ENCODE measurements at places on chromosomes 1 and 21. TPM values are rescaled to one million over a fixed set of nuclear protein-coding genes. Genes with fewer than 3 reads are reported as not detected.

The GNG4 gene
- total RNA-seq, result 3.5 TPM

DNA sequence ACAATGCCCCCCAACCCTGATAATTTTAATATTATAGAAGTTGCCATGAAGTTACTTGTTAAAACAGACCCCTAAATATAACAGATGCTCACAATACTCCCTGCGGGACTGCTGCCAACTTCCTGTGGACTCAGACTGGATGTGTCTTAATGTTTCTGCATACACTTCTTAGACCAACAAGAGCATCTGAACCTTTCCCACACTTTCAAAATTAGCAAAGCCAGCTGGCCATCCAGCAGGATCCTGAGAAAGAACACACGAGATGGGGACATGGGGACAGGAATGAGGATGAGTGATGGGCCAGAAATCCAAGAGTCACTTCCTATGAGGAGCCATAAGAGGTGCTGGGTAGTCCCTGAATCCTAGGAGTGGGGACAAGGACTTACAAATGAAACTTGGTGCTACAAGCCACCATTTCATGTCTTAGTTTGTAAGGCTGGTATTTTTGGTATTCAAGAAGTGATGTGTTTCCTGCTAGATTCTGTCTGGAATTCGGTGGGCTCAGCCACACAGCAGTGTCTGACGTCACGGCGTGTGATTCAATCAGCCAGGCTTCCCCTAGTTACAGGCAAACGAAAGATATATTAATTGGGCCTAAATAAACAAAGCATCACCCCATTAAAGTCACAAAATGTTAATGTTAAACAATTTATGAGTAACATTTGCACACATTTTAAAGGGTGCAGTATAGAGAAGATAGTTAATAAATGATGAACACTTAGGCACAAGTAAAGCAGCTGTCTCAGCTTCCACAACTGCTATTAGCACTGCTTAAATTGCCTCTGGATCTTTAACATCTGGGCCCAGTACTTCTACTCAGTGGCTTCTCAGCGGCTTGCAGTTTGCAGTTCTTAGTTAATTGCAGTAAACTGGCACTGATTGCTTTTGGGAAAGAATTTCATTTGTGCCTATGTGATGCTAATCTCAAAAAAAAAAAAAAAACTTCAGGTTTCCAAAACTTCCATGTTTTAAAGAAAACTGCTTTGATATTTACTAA lies 41.2 kb upstream of the RGS8 start:
- no peak for DNase-seq

DNA sequence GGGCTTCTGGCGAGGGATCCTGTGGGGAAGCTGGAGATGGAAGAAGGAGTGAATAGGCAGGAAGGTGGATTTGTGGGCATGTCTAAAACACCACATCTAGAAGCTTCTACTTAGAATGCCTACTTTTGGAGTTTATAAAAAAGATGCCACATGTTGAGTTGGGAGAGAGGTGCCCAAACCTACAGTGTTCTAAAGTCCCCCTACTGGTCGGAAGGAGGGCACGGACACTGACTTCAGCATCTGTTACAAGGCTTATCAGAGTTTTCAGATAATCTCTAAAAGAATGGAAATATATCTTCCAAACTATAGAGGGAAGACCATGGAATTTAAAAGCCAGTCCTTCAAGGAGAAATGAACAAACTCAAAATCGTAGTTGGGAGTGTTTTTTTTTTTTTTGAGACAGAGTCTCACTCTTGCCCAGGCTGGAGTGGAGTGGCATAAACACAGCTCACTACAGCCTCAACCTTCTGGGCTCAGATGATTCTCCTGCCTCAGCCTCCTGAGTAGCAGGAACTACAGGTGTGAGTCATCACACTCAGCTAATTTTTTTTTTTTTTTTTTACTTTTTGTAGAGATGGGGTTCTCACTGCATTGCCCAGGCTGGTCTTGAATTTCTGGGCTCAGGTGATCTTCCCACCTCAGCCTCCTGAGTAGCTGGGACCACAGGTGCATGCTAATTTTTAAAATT lies 14.8 kb downstream of the IBA57 start:
- no peak for DNase-seq

The TAL1 gene
- total RNA-seq, result not detected

GRCh38 chr1:107532318-107532717 lies 391.5 kb downstream of the NTNG1 start:
- DNase-seq, result no peak

Measured in A172 (cell line).